ENCODE measurements at places on chromosomes 3 and 15.

- no peak for DNase-seq
These were observed 17.9 kb downstream of the GRIP2 start for GRCh38 chr3:14522129-14522691.

DNA sequence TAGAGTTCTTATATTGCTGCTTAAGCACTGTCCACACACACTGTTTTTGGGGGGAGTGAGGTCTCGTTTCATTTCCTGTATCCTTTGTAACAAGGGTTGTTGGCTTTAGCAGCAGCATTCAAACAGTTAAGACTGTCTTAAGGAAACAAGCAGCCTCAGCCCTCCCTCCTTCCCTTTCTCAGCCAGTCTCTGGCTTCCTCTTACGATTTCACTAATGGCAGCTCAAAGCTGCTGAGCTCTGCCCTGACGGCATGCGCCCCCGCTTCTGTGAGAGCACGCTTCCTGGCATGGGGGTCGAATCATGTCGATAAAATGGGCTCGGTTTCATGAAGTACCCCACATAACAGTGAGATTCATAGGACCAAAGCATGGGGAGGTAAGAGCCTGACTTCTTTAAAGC is 105.0 kb downstream of the KLHL25 start:
- no peak for DNase-seq

DNA sequence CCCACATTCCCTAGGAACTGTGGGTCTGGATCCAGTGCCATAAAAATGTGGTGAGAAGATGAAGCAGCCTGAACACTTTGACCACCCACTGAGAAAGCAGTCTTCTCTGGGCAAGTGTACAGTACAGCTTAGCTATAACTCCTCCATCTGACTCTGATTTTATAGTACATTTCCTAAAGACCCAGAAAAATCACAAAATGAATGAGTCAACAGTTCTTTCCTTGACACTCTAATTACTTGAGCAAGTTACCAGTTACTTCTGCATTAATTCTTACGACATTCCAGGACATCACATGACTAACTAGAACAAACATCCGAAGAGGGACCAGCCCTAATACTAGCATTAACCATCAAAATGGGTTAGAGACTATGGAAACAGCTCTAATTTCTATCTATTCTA is 148.1 kb upstream of the PEX5L start:
- DNase-seq: no peak

DNA sequence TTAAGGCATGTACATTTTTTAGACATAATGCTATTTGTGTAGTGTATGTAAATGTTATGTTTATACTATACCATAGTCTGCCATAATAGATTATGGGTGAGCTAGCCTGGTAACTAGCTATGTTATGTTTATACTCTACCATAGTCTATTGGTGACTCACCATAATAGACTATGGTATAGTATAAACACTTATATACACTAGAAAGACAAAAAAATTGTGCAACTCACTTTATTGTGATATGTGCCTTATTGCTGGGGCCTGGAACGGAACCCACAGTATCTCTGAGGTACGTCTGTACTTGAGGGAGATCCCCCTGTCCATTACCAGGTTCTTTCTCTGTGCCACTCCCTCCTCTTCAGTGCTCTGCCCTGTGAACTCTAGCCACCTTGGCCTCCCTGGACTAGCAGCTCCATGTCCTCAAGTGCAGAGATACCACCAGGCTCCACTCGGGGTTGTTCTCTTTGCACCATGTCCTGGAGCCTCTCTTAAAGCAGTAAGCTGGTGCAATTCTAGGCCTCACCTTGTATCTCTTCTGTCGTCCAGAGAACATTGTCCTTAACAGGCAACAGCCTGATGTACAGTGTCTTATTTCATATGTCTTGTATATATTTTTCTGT is 60.8 kb upstream of the PXYLP1 start:
- DNase-seq: no peak

- no peak for DNase-seq
These were observed 22.5 kb upstream of the SPTSSB start for GRCh38 chr3:161393803-161394202.

DNA sequence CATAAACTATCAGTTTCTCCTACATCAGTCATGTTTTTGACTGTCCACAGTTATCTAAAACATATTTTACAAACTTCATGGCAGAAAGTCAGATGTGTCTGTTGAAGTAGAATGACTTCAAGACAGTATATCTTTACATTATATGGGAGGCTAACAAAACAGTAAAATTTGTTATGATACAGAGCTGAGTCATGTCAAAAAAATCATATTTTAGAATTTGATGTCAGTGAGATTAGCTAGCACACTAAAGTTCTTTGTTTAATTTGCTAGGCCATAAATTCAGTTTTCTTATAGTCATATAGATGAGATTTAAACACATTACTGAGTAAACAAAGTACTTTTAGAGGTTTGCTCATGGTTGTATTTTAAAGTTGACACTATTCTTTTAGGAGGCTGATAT is 80.3 kb upstream of the IGSF10 start:
- no peak for DNase-seq

DNA sequence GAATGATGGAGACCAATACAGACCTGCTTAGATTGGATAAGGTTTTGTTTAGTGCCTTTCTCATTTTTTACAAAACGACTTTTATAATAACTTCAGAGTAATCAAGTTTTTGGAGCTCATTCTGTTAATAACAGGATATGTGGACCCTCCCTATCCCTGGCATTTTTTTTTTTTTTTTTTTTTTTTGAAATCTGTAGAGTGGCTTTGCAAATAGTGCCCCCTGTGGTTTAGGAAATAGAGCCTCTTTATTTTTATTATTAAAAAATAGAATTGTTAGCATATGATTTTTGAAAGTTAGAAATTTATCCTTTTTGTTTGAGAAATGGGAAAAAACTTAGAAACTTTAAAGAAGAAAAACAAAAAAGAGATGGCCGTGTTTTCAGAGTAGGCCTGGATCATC is 11.4 kb downstream of the SKIL start:
- no peak for DNase-seq

Data from COLO829 (cell line).